ENCODE measurements at places on chromosomes 4 and X.

DNA sequence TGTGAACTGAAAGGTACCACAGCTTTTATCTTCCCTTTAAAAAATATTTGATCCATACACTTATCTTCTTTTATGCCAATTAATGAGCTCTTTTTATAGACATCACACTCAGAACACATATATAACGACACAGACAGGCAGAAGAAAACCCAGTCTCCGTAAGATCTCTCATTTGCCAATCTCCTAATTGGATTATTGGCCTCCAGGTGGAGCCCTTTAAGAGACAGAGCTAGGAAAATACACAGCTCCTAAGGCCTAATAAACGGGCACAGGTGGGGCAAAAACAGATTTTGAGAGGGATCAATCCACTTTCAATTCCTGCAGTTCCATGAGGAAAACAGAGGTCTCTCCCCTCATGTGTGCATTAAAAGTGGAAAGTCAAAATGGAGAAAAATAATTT lies 1495.4 kb downstream of the RPA4 start:
- no peak for DNase-seq

DNA sequence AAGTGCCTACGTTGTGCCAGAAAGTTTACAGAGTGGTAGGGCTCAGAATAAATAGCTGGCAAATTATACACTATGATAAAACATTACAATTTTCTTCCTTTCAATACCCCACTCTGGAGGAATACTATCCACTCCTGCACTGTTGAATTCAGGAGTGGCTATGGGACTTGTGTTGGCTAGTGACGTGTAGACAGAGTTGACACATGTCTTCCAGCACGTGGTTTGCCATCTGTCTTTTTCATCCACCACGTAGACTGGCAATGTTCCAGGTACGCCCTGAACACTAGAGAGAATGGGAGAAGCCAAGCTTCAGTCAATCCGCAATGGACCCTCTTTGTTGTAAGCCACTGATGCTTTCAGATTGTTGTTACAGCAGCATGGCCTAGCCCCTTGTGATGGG lies 168.8 kb upstream of the RBPJ start:
- no peak for DNase-seq

DNA sequence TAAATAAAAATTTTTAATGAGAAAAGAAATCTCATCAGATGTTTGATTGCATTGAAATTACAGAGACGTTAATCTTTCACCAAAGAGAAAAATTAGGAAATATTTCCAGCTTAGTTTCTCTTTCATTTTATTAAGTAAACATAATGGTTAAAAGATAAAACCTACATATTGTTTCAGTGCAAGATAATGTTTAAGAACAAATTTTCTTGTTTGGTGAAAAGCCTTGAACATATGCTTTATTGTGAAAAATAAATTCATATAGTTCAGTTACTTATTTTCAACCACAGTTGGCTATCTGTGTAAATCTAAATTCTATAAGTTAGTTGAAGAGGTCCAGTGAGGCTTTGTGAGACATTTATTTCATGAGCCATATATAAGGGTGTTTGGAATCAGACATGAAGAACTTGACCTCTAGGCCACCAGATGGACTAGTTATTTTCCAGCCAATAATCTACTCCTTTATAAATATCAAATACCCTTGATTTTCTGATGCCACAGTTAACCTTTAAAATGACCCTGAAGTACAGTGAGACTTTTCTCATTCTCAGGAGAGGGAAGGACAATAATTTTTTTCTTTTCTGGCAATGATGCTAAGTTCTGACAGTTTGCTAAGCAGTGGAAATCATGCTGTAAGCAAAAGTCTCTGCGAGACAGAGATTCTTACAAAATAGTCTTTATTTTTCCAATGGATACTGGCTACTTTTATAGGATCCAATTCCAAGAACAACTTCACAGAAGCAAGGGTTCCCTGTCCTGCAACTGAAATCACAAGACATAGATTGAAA lies 2.5 kb downstream of the ARSJ start:
- DNase-seq, result no peak

DNA sequence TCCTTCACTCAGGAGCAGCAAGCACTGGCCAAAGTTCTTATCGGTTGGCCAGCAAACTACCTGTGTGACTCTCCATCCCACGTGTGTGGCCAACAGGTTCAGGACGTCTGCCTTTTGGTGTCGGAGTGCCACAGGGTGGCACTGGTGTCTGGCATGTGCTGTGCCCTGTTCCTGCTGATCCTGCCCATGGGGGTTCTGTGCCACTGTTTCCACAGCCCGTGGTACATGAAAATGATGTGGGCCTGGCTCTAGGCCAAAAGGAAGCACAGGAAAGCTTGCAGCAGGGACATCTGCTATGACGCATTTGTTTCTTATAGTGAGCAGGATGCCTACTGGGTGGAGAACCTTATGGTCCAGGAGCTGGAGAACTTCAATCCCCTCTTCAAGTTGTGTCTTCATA lies 4.6 kb upstream of the TLR2 start:
- no peak for DNase-seq

GRCh38 chr4:166312166-166312565 lies 439.1 kb downstream of the TLL1 start:
- DNase-seq, result no peak

GRCh38 chr4:68346461-68346860 lies 3.4 kb downstream of the YTHDC1 start:
- DNase-seq, result no peak

DNA sequence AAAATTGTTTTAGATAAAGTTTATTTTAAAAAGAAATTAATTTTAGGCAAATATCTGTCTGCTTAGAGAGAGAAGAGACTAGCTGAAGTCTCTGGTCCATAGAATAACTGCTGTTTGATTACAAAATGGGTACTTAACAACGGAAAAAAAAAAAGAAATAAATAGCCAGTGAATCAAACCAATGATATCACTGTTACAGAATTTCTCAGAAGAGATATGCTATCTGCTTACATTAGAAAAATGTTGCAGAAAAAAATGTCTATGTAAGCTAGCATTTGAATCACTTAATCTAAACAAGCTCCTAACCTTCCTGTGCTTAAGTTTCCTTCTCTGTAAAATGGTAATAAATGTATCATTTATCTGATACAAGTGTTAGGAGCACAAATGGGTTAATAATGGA lies 189.9 kb downstream of the IL15 start:
- DNase-seq, result no peak

- DNase-seq, result no peak
Observed at GRCh38 chrX:97050392-97050791, 166.7 kb downstream of the RPA4 start.

GRCh38 chr4:118398226-118399090 lies 45.7 kb upstream of the PRSS12 start:
- DNase-seq, result peak; percentile 68

GRCh38 chr4:146265950-146266490 lies 51.7 kb downstream of the REELD1 start:
- no peak for DNase-seq

DNA sequence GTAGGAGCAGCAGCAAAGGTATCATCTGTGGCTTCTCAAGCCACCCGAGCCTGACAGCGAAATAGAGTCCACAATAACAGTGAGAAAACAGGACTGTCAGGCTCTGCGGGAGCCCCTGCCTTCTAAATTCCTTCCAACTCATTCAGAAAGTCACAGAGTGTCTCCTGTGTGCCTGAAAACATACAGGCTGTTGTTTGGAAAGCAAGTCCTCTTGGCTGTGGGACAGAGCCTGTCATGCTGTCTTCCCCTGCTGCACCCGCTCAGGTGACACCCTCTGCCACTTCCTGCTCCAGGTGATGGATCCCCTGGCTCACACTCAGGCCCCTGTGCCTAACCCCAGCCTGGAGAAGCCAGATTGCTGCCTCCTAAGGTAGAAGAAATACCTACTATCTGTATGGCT lies 152.3 kb downstream of the RAB28 start:
- DNase-seq, result no peak

GRCh38 chr4:152563209-152563608 lies 27.3 kb upstream of the FBXW7 start:
- no peak for DNase-seq

- DNase-seq, result no peak
Observed at GRCh38 chrX:18203631-18204030, 17.1 kb downstream of the BEND2 start.

DNA sequence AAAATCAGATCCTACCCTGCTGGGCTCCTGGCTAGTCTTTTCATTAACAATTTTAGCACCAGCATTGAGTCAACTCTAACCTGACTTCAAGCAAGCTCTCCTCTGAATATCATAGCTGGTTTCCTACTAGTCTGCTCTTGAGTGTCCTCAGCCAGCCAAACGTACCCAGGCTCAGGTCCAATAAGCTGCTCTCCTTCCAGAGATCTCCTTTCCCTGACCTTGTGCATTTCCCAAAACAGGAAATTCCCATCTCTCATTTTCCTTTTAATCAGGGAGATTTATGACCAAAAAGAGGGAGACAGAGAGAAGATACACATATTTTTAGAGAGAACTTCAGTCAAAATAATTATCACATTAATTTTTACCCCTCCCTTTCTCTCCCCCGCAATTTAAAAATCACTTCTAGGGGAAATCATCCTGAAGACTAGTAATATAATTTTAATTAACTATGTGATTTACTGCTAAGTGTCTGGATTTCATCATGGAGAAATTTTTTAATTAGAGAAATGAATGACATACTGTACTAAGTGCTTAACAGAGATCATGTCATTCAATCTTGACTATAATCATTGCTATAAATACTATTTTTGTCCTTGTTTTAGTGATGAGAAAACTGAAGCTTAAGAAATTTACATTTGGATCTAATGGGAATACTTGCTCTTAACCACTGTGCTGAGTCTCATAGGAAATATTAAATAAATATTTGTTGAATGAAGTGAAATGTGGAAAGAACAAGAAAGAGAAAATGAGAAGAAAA lies 421.7 kb upstream of the INTU start:
- DNase-seq, result no peak
